Stimulated activated CD4-positive, alpha-beta T cell treated with anti-CD3 and anti-CD28 coated beads, Interleukin-15, amount 100 ng/mL, for 24 hours (primary cell): ENCODE measurements at places on chromosomes 6 and 20.

DNA sequence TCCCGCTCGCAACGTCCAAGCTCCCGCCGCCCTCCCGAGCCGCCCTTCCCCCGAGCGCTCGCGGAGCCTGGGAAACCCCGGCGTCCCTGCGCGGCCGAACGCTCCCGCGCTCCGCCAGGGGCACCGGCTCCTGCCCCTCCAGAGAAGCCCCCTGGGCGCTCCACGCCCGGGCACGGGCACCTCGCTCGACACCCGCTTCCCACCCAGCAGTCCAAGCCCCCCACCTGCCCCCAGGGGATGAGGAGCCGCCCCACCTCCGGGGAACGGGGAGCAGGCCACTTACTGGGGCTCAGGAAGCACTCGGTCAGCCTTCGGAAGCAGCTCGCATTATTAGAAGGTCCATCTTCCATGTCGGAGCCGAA is 1.4 kb downstream of the PDE10A start:
- no peak for DNase-seq

DNA sequence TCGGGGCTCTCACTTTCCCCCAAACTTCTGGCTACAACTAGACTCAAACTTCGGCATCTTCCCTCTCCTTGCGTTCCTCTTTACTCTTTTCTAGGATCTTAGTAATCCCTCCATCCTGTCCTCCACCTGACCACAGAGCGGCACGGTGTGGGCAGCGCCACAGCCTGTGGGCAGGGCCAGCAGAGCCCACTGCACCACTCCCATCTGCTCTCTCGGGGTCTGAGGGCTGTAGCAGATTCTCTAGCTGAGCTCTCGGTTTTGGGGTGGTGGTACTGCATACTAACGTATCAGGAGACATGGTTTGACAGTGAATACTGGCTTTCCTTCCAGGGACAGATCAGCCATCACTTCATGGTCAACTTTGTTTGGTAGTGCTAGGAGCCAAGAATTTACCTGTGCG is 57.4 kb downstream of the EZR start:
- DNase-seq, result no peak

DNA sequence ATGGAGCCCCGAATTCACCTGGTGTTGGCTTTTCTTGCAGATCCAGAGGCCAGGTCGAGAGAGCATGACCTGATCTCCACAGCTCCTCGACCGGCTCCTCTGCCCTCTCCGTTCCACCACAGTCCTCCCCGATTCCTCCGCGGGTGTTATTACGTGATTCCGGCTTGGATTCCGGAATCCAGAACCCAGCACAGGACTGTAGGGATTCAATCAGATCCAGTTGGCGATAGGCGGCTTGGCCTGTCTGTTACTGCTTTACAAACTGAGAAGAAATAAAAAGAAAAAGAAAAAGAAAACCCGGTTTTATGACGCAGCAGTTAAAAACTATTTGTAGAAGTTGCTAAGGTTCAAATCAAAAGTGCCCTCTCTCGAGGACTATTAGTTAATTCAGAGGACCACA is 222.7 kb downstream of the EYA2 start:
- DNase-seq, result no peak

- no peak for DNase-seq
Observed at GRCh38 chr6:113934101-113934500, 36.8 kb downstream of the HDAC2 start.

DNA sequence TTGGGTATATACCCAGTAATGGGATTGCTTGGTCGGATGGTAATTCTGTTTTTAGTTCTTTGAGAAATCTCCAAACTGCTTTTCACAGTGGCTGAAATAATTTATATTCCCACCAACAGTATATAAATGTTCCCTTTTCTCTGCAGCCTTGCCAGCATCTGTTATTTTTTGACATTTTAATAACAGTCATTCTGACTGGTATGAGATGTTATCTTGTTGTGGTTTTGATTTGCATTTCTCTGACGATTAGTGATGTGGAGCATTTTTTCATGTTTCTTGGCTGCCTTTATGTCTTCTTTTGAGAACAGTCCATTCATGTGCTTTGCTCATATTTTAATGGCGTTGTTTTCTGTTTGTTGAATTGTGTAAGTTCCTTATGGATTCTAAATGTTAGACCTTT is 641.6 kb downstream of the HACE1 start:
- no peak for DNase-seq
